ENCODE measurements at places on chromosomes 12 and 14.

GRCh38 chr14:29039171-29039570 is 272.6 kb downstream of the FOXG1 start:
- DNase-seq = no peak

- DNase-seq = no peak
Observed at GRCh38 chr12:48972213-48972951, 847 bp upstream of the WNT10B start.

DNA sequence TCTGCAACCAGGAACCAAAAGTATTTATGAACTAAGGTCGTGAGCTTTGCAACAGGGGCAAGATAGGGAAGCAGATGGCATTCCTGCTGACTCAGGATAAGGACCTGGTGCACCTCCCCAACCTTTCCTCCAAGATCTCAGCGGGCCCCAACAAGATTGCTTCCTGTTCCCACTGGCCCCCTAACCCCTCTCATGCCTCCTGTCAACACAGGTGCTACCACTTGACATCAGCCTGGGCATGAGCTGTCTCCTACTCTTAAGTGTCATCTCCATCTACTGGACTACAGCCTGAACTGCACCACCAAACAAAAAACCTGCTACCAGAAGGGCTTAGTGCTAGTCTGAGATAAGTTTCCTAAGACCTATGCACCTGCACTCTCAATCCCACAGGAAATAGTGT is 32.7 kb downstream of the MED6 start:
- DNase-seq = no peak

DNA sequence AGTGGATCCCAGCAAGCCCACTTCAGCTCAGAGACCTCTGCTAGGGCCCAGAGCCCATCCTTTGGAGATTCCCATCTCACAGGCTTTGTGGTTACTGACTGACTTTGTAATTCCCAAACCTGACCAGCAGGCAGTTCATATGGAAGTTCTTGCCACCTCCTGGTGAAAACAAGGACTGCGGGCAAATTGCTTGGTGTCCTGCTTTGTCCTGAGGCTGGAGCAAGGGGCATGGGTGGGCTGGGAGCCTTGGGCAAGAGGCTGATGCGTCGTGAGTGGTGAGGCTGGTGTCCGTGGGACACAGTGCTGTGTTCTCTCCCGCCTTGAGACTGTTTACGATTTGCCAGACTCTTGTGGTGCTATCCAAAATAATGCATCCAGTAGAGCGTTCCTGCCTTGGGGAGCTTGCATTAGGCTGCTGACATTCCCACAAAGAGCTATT is 91.0 kb downstream of the LRRC74A start:
- DNase-seq = no peak

- no peak for DNase-seq
Observed at GRCh38 chr12:13128291-13128965, 25.0 kb upstream of the GSG1 start.

- DNase-seq = peak; percentile 1
Observed at GRCh38 chr12:78229591-78230101, 399.0 kb downstream of the NAV3 start.

GRCh38 chr12:13347241-13348043 is 150.9 kb downstream of the EMP1 start:
- DNase-seq = peak; percentile 65

DNA sequence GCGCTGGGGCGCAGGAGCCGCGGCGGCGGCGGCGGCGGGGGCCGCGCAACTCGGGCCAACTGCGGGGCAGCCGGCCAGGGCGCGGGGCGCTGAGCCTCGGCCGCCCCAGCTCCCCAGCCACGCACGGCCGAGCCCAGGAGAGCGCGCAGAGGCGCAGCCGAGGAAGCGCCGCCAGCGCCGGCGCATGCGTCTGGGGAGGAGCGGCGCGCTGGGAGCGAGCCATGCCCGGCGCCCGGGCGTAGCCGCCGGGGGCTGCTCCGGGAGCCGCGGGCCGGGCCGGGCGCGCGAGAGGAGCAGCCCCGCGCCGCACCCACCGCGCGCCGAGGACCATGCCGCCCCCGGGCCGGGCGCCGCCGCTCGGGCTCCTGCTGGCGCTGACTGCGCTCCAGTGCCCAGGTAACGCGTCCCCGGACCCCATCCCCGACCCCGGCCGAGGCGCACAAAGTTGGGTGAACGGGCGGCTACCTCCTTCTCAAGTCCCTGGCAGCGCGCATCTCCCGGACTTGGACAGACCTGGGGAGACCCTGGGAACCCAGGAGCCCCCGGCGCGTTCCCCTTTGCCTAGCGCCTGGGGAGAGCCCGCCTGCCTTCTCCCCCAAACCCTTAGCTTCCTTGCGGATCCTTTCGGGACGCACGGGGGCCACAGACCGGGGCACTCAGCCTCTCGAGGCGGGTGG is 121.4 kb downstream of the AACS start:
- DNase-seq = no peak

GRCh38 chr12:25500651-25501050 is 52.4 kb downstream of the LMNTD1 start:
- DNase-seq = no peak

All from stimulated activated CD4-positive, alpha-beta T cell treated with anti-CD3 and anti-CD28 coated beads, Interleukin-15, amount 100 ng/mL, for 48 hours (primary cell).